Endothelial cell (in vitro differentiated cells): ENCODE measurements at places on chromosomes 12 and 14. TPM values are rescaled to one million over a fixed set of nuclear protein-coding genes. Genes with fewer than 3 reads are reported as not detected.

The DCN gene
- not detected for total RNA-seq

The GPR135 gene
- total RNA-seq: 1.5 TPM

The KRT6C gene
- not detected for total RNA-seq

The DHRS4 gene
- total RNA-seq: 18.9 TPM

The STXBP6 gene
- 0.51 TPM for total RNA-seq

The KRT77 gene
- total RNA-seq: not detected

The KRT76 gene
- not detected for total RNA-seq

- no peak overlapping the region for H3K27ac ChIP-seq
- H3K27me3 ChIP-seq: no peaks in the 10 kb centered on the region
- DNase-seq: no peak
- H3K4me3 ChIP-seq: no peak overlapping the region
- H3K36me3 ChIP-seq: no peaks in the 10 kb centered on the region
Measured at GRCh38 chr12:74889563-74890236, 319.9 kb downstream of the KCNC2 start.

- no peak overlapping the region for H3K27ac ChIP-seq
- H3K4me3 ChIP-seq: no peak overlapping the region
- DNase-seq: no peak
Measured at GRCh38 chr12:19830446-19830845, 391.2 kb downstream of the AEBP2 start.

DNA sequence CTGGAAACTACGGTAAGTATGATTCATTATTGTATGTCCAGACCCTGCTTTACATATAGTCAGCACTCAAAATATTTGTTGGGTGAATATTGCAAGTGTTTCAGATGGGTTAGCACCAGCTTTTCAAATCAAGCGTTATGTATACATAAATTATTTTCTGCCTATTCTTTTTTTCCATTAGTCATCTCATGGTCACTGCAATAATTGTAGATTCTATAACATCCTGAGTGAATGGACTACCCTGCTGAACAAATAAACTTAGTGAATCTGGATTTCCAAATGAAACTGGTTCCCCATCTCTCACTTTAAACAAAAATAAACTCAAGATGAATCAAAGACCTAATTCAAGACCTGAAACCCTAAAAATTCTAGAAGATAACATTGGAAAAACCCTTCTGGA lies 152.3 kb downstream of the DIO2 start:
- H3K27me3 ChIP-seq: no peaks in the 10 kb centered on the region
- no peak overlapping the region for H3K4me3 ChIP-seq
- H3K36me3 ChIP-seq: no peaks in the 10 kb centered on the region
- H3K4me1 ChIP-seq: no peaks in the 10 kb centered on the region
- H3K27ac ChIP-seq: no peak overlapping the region
- no peak for DNase-seq

DNA sequence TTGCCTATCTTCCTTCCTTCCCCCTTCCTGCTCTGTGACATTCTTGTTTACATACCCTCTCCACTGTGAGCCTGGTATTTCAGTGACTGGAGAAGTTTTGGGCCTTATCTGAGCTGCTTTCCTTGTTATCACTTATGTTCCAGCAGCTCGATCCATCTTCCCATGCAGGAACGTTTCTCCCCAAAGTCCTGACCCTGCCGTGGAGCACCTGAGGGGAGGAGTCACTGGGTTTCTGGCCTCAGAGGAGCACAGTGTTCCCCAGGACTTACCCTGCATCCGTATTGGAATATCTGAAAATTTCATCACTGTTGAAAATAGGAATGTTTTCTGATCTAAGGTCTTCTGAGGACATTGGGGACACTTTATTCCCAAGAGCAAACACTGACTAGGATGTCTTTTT lies 141.8 kb downstream of the CACNA1C start:
- no peak overlapping the region for H3K4me3 ChIP-seq
- H3K36me3 ChIP-seq: peaks cover 13% of the 10 kb centered on the region
- peaks cover 3% of the 10 kb centered on the region for H3K27me3 ChIP-seq

GRCh38 chr12:57522887-57523705 lies 472 bp downstream of the MBD6 start:
- H3K27me3 ChIP-seq: peaks cover 34% of the 10 kb centered on the region
- H3K36me3 ChIP-seq: peaks cover 26% of the 10 kb centered on the region
- peaks cover 37% of the 10 kb centered on the region for H3K4me1 ChIP-seq
- H3K27ac ChIP-seq: peak overlapping the region; percentile 88
- H3K4me3 ChIP-seq: peak overlapping the region; percentile 95

- no peaks in the 10 kb centered on the region for H3K4me1 ChIP-seq
- H3K27ac ChIP-seq: peak overlapping the region; percentile 42
- H3K27me3 ChIP-seq: peaks cover 52% of the 10 kb centered on the region
- DNase-seq: no peak
- H3K36me3 ChIP-seq: peaks cover 9% of the 10 kb centered on the region
- H3K4me3 ChIP-seq: no peak overlapping the region
Measured at GRCh38 chr14:105646175-105646574, 119.8 kb downstream of the TMEM121 start.

GRCh38 chr14:70640938-70641547 lies 673 bp upstream of the TTC9 start:
- H3K27me3 ChIP-seq: peaks cover 10% of the 10 kb centered on the region
- peak overlapping the region; percentile 98 for H3K4me3 ChIP-seq
- DNase-seq: peak; percentile 15
- peaks cover 8% of the 10 kb centered on the region for H3K36me3 ChIP-seq
- H3K27ac ChIP-seq: peak overlapping the region; percentile 54

DNA sequence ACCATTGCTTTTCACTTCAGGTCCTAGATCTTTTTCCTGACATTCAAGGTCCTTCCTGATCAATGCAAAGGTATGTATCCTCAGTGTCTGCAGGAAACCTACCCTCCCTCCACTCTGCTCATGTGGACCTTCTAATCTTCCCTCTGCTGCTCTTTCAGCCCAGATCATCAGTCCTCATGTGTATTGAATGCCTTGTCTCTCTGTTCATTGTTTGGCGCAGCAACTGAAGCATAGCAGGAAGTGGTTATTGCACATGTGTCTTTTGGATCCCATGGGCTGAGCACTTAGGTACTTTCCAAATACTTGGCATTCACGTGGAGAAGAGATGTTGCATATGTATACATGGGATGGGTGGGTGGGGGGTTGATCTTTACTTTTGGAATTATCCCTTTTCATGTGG lies 4.3 kb upstream of the NIN start:
- H3K4me3 ChIP-seq: no peak overlapping the region
- no peak overlapping the region for H3K27ac ChIP-seq
- peaks cover 4% of the 10 kb centered on the region for H3K27me3 ChIP-seq
- no peak for DNase-seq
- no peaks in the 10 kb centered on the region for H3K36me3 ChIP-seq
- H3K4me1 ChIP-seq: peaks cover 18% of the 10 kb centered on the region

GRCh38 chr14:70881549-70882177 lies 25.6 kb upstream of the PCNX1 start:
- no peak overlapping the region for H3K4me3 ChIP-seq
- peaks cover 18% of the 10 kb centered on the region for H3K4me1 ChIP-seq
- H3K27me3 ChIP-seq: peaks cover 1% of the 10 kb centered on the region
- no peak for DNase-seq
- no peak overlapping the region for H3K27ac ChIP-seq

DNA sequence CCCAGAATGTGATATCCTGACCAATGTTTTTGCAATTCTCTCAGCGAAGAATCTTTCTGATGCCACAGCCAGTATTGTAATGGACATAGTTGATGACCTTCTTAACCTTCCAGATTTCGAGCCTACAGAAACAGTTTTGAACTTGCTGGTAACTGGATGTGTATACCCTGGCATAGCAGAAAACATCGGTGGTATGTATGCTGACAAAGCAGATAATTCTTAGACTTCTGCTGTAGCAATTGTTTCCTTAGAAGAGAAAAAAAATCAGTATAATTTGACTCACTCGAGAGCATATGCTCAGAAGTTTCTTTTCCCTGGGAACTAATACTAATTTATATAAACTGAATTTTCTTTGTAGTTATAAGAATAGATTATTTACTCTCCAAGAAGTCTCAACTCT lies 58.2 kb downstream of the UTP20 start:
- no peak overlapping the region for H3K27ac ChIP-seq
- H3K4me3 ChIP-seq: no peak overlapping the region
- DNase-seq: no peak
- no peaks in the 10 kb centered on the region for H3K27me3 ChIP-seq
- H3K36me3 ChIP-seq: peaks cover 3% of the 10 kb centered on the region
- no peaks in the 10 kb centered on the region for H3K4me1 ChIP-seq

- no peak overlapping the region for H3K27ac ChIP-seq
- DNase-seq: no peak
- no peaks in the 10 kb centered on the region for H3K36me3 ChIP-seq
- no peaks in the 10 kb centered on the region for H3K4me1 ChIP-seq
- H3K4me3 ChIP-seq: no peak overlapping the region
- peaks cover 1% of the 10 kb centered on the region for H3K27me3 ChIP-seq
Measured at GRCh38 chr12:18206198-18206597, 55.1 kb upstream of the PIK3C2G start.

DNA sequence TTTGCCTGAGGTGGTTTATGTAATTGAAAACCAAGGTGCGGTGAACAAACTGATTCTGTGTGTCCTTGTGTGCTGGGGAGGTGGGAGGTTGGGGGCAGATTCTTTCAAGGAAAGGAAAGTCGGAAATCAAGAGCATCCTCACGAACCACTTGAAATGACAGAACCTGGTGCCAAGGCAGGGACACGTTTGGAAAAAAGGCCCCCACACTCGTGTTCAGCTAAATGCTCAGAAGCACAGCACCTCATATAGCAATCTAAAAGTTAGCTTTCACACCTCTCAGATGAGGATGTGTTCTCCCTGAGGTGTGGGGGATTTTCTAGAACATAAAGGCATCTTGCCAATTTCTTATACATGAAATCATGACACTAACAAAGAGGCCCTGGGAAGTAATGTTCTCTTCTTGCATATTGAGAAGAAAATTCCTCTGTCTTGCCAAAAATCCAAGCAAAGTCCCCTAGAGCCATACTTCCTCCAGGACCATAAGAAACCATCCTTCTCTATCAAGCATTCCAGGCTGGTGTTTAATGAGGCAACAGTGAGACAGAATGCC lies 119.6 kb downstream of the PLXNC1 start:
- no peak overlapping the region for H3K4me3 ChIP-seq
- no peaks in the 10 kb centered on the region for H3K27me3 ChIP-seq
- DNase-seq: no peak
- no peak overlapping the region for H3K27ac ChIP-seq

DNA sequence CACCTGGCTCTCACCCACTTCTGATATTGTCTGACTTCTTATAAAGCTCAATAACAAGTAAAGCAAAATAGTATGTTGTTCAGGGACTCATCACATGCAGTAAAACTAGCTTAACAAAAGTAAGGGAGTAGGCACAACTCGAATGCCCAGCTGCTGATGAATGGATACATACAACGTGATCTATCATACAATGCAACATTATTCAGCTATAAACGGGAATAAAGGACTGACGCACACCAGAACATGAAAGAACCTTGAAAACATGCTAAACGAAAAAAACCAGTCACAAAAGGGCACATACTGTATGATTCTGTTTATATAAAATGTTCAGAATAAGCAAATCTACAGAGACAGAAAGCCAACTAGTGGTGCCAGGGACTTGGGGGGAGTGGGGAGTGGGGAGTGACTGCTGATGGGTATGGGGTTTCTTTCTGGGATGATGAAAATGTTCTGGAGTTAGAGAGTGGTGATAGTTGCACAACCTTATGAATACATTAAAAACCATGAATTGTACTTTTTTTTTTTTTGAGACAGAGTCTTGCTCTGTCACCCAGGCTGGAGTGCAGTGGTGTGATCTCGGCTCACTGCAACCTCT lies 11.1 kb downstream of the PLBD2 start:
- no peak overlapping the region for H3K27ac ChIP-seq
- peaks cover 6% of the 10 kb centered on the region for H3K36me3 ChIP-seq
- no peaks in the 10 kb centered on the region for H3K4me1 ChIP-seq

DNA sequence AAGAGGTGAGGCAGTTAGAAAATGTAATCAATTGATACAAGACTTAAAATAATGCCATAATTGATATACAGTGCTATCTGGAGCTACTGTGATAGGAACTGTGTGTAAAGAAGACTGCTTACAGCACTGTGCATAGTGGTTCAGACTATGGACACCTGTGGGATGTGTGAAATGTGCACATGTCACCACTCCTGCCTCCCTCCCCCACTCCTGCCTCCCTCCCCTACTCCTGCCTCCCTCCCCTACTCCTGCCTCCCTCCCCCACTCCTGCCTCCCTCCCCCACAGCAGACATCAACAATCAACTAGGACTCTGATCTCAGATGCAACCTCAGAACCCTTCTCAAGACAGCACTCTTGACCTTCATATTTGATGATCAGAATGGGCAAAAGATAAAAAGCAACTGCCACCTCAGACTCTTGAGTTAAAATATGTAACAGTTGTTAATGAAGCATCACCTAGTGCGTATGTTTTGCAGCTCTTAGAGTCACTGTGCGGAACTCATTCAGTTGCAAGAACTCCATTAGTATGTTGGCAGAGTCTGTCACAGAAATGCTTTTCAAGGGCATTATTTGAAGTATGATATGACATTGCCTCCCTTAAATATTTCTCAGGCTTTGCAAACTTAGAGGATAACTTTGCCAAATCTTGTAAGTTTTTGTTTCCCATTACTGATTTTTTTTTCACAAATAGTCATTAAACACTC lies 255.2 kb upstream of the DDHD1 start:
- no peak overlapping the region for H3K4me3 ChIP-seq
- DNase-seq: no peak
- H3K36me3 ChIP-seq: no peaks in the 10 kb centered on the region
- H3K27me3 ChIP-seq: no peaks in the 10 kb centered on the region
- no peaks in the 10 kb centered on the region for H3K4me1 ChIP-seq

DNA sequence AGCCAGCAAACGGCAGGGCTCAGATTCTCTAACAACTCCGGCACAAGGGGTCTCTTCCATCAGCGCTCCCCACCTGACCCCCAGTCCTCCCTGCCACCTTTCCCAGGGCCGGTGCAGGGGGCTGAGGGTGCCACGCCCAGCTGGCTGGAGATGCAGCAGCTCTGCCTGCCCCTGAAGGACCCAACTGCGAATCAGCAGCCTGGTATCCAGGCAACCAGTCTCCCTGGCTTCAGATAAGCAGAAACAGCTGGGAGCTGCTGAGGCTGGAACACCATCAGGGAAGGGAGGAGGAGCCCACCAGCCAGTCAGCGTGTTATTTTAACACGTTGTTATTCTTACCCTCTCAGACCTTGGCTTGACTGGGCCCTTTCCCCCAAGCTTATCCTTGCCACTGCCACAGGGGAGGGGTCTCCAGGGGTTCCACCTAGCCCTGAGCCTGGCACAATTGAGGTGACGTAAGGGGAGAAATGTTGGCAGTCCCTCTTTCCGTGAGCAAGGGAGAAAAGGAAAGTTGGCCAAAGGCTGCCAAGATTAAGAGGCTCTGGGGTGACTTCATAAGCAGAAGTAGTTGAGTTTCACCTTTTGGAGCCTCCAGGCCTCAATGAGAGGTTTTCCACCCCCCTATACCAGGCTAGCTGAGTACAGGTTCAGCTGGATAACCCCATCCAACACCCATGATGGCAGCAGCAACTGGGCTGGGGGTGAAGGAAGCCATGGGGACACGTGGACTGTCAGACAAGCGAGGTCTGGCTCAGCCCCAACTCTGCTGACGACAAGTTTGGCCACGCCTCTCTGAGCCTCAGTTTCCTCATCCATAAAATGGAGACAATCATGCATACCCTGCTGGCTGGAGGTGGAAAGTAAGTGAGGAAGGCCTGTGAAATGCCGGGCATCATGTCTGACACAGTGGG lies 91.1 kb downstream of the IRF2BPL start:
- H3K4me1 ChIP-seq: no peaks in the 10 kb centered on the region
- no peak overlapping the region for H3K27ac ChIP-seq
- no peaks in the 10 kb centered on the region for H3K36me3 ChIP-seq

- H3K27me3 ChIP-seq: peaks cover 2% of the 10 kb centered on the region
- no peak for DNase-seq
- H3K4me1 ChIP-seq: peaks cover 6% of the 10 kb centered on the region
- no peaks in the 10 kb centered on the region for H3K36me3 ChIP-seq
- H3K27ac ChIP-seq: no peak overlapping the region
Measured at GRCh38 chr14:57755018-57755521, 110.8 kb downstream of the SLC35F4 start.
